Dermis lymphatic vessel endothelial cell (primary cell): ENCODE measurements at places on chromosomes 13 and 19. TPM values are rescaled to one million over a fixed set of nuclear protein-coding genes. Genes with fewer than 3 reads are reported as not detected.

The ZNF536 gene
- total RNA-seq, result not detected in 2 replicates

The IZUMO4 gene
- 0.95 and 1.4 TPM in 2 replicates for total RNA-seq

The TECR gene
- total RNA-seq, result 19.5 and 22.4 TPM in 2 replicates

The ACP7 gene
- under 0.01 TPM in 1 of 2 replicates, not detected in the other for total RNA-seq
